ENCODE measurements at places on chromosomes 5 and 9.

- no peak for DNase-seq
Observed at GRCh38 chr9:110750272-110750671, 81.7 kb downstream of the MUSK start.

GRCh38 chr9:133568186-133568585 lies 33.7 kb downstream of the ADAMTSL2 start:
- no peak for DNase-seq

DNA sequence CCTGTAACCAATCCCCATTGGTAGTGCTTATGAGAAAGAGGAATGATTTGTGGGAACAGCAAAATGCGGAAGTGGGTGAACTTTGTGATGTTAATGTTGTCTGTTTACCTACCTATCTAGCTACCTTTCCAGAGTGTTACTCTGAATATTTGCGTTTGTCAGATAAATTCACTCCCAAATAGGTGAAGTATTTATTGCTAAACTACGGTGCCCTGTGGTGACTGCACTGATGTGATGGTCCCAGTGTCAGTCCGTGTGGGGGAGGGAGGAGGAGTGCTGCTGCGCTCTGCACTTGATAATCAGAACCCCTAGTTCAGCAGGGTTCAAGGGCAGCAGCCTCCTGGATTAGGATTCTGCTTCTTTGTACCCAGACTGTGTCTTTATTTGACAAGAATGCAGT lies 55.3 kb downstream of the TJP2 start:
- no peak for DNase-seq

GRCh38 chr9:137429974-137430722 lies 7.0 kb downstream of the NOXA1 start:
- DNase-seq = peak; percentile 80

GRCh38 chr5:68803881-68804319 lies 289.9 kb upstream of the SLC30A5 start:
- no peak for DNase-seq

GRCh38 chr5:82425591-82425990 lies 147.4 kb upstream of the RPS23 start:
- DNase-seq = no peak

DNA sequence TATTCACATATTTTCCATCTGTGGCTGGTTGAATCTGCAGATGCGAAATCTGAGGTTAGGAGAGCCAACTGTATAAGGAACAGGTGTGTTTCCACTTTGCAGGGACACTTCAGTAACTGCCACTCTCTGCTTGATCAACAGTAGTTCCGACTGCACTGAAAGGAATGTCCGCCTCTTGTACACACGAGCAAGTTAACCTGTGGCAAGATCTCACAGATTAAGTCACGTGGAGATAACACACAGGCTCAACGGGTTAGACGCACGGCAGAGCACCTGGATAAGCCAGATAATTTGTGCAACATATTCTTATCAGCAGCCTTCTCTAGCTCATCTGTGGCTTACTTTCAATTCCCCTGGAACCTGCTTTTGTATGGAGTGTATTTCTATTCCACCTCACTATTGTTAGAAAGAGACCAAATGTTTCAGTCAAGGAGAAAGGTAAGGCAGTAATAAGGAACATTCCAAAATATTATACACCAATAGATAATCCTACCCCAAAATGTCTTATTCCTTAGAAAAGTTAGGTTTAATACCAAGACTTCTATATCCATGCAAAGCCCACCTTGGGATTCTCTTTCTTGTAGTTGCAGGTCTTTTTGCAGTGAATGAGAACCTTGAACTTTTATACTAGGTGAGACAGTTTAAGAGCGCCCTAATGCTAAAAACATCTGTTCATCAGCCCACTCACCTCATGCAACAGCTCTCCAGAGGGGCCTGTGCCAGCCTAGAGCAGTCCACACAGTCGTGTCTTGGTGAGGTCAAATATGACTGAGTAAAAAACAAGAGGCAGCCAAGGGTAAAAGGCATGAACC lies 6.5 kb upstream of the C9 start:
- DNase-seq = no peak

All from SJCRH30 (cell line).